Activated naive CD8-positive, alpha-beta T cell treated with anti-CD3 and anti-CD28 coated beads for 36 hours (primary cell): ENCODE measurements at places on chromosomes 7 and 10. TPM values are rescaled to one million over a fixed set of nuclear protein-coding genes. Genes with fewer than 3 reads are reported as not detected.

Gene RBM28
- total RNA-seq: 80.2 TPM

Gene CYP2C8
- 0.12 TPM for total RNA-seq

Gene DBF4
- total RNA-seq: 88.8 TPM

Gene UNCX
- not detected for total RNA-seq

Gene DTX2
- 16.4 TPM for total RNA-seq

Gene AKR1C4
- not detected for total RNA-seq

Gene IQUB
- 0.06 TPM for total RNA-seq

Gene TFR2
- 11.1 TPM for total RNA-seq

Gene TEX47
- not detected for total RNA-seq

Gene ZNF722
- not detected for total RNA-seq

Gene PIK3CG
- total RNA-seq: 26.3 TPM

Gene OPN4
- total RNA-seq: not detected

Gene CHST3
- 0.87 TPM for total RNA-seq
